Osteoblast (primary cell): ENCODE measurements at places on chromosomes 4 and X. TPM values are rescaled to one million over a fixed set of nuclear protein-coding genes. Genes with fewer than 3 reads are reported as not detected.

The PITX2 gene
- 0.36 and 0.59 TPM in 2 replicates for total RNA-seq

The UGT2A1 gene
- not detected in 2 replicates for total RNA-seq

The IBSP gene
- total RNA-seq: 14.4 and 15.6 TPM in 2 replicates

- no peak for DNase-seq
These were observed 127.9 kb downstream of the ZNF330 start for GRCh38 chr4:141348573-141348972.

- DNase-seq: peak; percentile 14
These were observed 316.7 kb downstream of the DHRSX start for GRCh38 chrX:2184089-2184488.

GRCh38 chr4:27844376-27844775 lies 983.7 kb downstream of the STIM2 start:
- no peak for DNase-seq

GRCh38 chrX:38409289-38409688 lies 56.9 kb downstream of the OTC start:
- no peak for DNase-seq

DNA sequence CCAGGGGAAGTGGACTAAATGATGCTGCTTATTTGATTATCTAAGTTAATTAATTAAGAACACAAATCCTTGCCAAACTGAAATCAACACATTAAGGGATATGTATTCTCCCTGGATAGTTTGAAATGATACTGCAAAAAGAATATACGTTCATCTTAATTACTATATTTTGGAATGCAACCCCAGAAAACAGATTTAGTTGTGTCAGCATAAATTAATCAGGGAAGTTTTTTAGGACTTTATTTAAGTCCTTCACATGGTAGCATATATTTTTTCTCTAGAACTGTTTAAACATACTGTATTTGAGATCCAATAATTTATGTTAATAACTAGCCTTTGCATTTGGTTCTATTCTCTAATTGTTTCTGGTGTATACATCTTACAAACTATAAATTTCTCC lies 52.5 kb downstream of the NRK start:
- no peak for DNase-seq
